GM23338 (cell line): ENCODE measurements at places on chromosomes 16 and 17. TPM values are rescaled to one million over a fixed set of nuclear protein-coding genes. Genes with fewer than 3 reads are reported as not detected.
A peak's percentile ranks its signal among the peaks of the same experiment; 100 is the strongest.

CALB2 gene
- total RNA-seq, result 2.4 and 3.9 TPM in 2 replicates

DNA sequence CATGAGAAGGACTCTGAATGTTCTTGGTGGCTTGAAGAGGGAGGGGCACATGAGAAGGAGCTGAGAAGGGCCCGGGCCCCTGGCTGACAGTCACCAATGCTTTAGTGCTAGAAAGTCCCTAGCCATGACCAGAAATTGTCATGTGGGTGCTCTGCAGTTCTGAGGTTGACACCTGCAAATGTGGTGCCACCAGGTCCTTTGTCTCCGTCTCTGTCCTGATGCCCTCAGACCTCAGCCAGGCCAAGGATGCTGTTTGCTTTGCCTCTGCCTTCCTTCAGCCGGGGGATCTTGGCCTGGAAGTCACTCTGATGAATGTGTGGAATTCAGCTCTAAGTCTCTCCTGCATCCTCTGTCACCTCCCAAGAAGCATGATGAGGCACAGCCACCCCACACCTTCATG, 63.6 kb downstream of the TNFRSF13B start:
- DNase-seq, result no peak

KRT39 gene
- total RNA-seq, result not detected in 2 replicates

DNA sequence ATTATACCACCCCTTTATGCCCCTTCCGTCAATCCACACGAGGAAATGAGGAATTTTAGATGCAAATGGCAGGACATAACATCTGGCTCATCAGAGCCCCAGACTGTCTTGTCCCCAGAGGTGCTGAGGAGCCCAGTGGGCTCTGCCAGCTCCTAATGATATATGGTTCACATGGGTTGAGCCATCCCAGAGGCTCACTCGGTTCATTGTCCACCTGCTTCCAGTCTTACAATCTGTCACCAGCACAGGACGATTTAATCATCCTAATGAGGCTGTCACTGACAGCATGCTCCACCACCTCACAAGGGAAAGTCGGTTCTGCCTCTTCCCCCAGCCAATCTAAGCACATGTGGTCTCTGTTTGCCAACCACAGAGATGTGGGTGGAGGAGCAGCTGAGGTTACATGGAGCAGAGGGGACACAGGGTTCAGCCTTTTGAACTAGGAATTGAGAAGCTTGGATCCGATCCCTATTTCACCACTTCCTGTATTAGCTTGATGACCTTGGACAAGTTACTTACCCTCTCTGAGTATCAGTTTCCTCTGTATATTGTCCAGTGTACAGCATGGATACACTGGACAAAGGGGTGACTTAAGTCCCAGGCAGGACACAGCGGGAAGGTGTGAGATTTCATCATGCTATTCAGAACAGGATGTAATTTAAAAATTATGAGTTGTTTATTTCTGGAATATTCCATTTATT, 27.0 kb upstream of the DHX8 start:
- DNase-seq, result no peak

- no peak for DNase-seq
Measured at GRCh38 chr17:58413684-58414083, 3.6 kb downstream of the RNF43 start.

- DNase-seq, result no peak
Measured at GRCh38 chr16:14490235-14490634, 139.8 kb downstream of the PARN start.

GRCh38 chr17:45270828-45271418, 9.0 kb upstream of the SPATA32 start:
- DNase-seq, result peak; percentile 75

- DNase-seq, result no peak
Measured at GRCh38 chr17:63414222-63414621, 31.9 kb downstream of the CYB561 start.

- peak; percentile 93 for DNase-seq
Measured at GRCh38 chr17:31489295-31490018, 98.0 kb downstream of the RAB11FIP4 start.
